ENCODE measurements at places on chromosomes 7 and 10.

- DNase-seq, result no peak
These were observed 57.8 kb downstream of the INPP5F start for GRCh38 chr10:119783665-119784027.

- peak; percentile 38 for DNase-seq
These were observed 11.9 kb upstream of the XPNPEP1 start for GRCh38 chr10:109934958-109935793.

GRCh38 chr10:78589687-78590086 is 479.1 kb upstream of the ZMIZ1 start:
- no peak for DNase-seq

GRCh38 chr7:23022851-23023250 is 8.9 kb upstream of the HYCC1 start:
- no peak for DNase-seq

GRCh38 chr7:930975-931758 is 23.3 kb downstream of the ADAP1 start:
- no peak for DNase-seq

- DNase-seq, result peak; percentile 53
These were observed 579 bp downstream of the RBM33 start for GRCh38 chr7:155644971-155645509.

GRCh38 chr10:69501657-69502056 is 50.4 kb downstream of the TSPAN15 start:
- no peak for DNase-seq

DNA sequence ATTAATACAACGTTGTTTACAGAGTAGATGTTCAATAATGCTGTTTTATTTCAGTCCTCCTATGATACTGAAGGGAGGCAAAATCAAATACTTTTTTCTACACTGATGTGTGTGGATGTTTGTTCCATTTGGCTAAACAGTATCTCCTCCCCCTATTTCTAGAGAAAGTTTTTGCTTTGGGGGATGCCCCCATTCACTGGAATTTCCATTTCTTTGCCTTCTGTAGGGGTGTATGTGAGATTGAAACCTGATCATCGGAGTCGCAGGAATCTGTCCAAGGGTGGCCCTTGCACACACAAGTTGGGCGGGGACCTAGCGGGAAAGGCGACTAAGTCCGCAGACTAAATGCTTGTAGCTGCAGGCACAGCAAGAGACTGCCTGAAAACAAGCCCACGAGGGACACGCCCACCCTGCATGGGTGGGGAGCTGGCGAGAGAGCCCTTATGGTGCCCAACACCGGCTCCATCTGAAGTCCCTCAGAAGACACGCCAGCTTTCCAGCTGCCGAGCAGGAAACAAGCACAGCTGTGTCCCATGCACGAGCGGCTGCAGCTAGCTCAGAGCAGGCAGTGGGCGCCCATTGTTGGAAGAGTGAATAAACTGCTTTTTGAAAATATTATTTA is 58.0 kb downstream of the ESYT2 start:
- DNase-seq, result no peak

GRCh38 chr10:15439341-15439842 is 68.3 kb upstream of the FAM171A1 start:
- DNase-seq, result no peak

DNA sequence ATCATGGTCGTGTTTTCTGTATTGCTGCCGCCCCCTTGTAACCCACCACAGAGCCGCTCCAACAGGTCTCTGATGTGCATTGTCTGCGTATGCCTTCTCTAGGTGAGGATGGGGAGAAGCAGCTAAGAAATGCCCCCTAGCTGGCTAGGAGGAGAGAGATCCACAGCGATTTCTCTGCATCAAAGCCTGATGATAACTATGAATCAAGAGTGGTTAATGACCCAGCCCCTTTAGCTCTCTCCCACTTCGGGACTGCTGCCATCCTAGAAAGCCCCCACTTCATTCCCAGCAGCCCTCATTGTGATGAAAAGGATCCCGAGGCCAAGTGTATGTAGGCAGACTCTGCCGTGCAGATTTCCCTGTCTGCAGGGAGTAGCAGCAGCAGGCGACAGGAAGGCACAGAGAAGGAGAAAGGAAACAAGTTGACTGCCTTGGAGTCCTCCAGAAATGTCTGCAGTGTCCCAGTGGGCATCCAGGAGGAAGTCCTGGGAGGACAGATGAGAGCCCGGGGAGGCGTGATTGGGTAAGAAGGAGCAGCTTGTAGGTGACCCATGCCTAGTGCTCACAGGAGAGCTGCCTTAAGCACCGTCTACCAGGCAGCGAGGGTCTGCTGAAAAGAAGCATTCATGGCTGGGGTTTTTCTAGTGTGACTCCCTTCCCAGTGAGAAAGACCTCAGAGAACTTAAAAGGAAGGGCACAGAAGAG is 2.9 kb downstream of the PLXNA4 start:
- no peak for DNase-seq

GRCh38 chr7:113996405-113996804 is 77.6 kb upstream of the PPP1R3A start:
- no peak for DNase-seq

GRCh38 chr10:79241990-79242619 is 105.2 kb upstream of the PPIF start:
- DNase-seq, result peak; percentile 47

GRCh38 chr7:17948526-17949238 is 8.4 kb upstream of the SNX13 start:
- DNase-seq, result no peak

DNA sequence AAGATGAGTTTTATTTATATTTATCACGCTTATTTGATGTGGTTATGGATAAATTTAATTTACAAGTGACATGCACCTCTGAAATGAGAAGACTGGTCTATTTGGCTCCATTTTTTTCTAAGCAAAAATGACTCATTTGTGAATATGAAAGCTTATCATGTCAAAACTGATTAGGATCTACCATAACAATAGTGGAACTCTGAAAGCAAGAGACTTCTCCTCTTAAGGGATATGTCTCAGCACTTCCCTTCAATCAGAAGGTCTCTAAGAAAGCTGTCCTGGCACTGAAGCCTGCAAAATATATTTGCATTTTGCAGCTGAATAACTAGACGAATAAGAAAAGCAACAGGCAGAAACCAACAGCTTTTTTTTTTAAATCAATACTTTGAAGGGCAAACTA is 12.7 kb downstream of the FAS start:
- DNase-seq, result peak; percentile 27

- DNase-seq, result no peak
These were observed 24.3 kb upstream of the DOCK1 start for GRCh38 chr10:126880926-126881325.

- no peak for DNase-seq
These were observed 510.0 kb upstream of the PHF14 start for GRCh38 chr7:10463701-10464100.

GRCh38 chr7:54166419-54166818 is 375.8 kb upstream of the VSTM2A start:
- no peak for DNase-seq

- peak; percentile 23 for DNase-seq
These were observed 212.1 kb downstream of the MLLT10 start for GRCh38 chr10:21746118-21746517.

GRCh38 chr10:132397671-132398565 is 918 bp downstream of the PWWP2B start:
- no peak for DNase-seq

DNA sequence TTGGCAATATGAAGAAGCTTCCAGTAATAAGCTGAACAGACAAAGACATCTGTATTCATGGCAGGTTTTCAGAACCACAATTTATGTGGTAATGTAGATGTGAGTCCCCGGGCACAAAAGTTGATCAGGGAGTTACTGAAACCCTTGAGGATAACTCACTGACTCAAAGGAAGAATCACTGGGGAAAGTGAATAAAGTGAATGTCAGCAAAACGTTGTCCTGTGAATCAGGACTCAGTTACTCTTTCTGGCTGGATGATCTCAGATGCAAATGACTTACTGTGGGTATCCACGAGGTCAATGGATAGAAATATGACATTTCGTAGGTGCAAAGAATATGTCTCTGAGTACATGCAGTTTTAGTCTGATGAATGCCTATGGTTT is 172.8 kb upstream of the CTBP2 start:
- DNase-seq, result no peak

DNA sequence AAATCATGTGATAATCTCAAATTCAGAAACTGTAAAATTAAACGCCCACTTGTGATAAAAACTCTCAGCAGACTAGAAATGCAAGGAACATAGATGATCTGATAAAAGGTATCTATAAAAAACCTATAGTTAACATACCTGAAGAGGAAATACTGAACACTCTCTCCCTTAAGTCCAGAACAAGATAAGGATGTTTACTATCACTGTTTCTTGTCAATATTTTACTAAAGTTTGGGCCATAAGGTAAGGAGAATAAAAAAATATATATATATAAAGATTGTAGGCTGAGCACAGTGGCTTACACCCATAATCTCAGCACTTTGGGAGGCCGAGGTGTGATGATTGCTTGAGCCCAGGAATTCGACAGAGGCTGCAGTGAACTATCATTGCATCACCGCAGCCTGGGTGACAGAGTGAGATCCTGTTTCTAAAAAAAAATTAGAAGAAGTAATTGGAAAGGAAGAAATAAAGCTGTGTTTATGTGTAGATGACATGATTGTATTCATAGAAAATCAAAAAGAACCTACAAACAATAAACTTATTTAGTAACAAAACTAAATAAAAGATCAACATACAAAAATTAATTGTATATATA is 28.4 kb downstream of the MPLKIP start:
- no peak for DNase-seq

GRCh38 chr7:116511552-116512519 is 12.3 kb downstream of the CAV2 start:
- peak; percentile 58 for DNase-seq

- no peak for DNase-seq
These were observed 24.3 kb downstream of the SUN3 start for GRCh38 chr7:48004638-48005037.

DNA sequence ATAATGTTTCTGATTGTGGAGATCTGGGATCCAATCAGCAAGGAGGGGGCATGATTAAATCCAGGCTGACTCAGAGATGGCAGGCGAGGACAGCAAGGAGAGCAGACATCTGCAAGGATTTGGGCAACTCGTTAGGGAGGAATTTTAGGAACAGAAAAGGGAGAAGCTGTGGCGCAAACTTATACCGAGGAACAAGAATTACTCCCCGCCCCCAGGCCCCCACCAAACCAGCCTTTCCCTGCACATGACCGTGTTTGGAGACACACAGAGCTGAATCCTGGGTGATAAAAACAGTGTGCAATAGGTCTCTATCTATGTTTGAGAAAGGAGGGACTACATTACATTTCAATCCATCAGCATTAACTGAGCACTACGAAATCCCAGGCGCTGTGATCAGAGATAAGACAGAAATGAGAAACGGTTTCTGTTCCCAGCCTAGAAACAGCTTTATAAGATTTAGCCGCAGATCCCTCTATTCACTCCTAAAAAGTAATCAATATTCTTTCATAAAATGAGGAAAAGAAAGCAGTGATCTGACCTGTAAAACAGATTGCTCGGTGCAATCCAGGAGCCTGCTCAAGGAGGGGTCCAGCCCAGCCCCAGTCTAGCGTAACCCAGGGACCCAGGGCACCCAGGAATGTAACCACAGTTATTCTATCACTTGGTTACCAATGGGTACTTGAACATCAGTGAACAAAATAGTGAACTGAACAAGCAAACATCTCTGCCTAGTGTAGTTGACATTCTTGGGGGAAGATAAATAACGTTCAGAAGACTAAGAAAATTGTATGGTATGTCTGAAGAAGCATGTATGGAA is 37.2 kb upstream of the RAPGEF5 start:
- no peak for DNase-seq

DNA sequence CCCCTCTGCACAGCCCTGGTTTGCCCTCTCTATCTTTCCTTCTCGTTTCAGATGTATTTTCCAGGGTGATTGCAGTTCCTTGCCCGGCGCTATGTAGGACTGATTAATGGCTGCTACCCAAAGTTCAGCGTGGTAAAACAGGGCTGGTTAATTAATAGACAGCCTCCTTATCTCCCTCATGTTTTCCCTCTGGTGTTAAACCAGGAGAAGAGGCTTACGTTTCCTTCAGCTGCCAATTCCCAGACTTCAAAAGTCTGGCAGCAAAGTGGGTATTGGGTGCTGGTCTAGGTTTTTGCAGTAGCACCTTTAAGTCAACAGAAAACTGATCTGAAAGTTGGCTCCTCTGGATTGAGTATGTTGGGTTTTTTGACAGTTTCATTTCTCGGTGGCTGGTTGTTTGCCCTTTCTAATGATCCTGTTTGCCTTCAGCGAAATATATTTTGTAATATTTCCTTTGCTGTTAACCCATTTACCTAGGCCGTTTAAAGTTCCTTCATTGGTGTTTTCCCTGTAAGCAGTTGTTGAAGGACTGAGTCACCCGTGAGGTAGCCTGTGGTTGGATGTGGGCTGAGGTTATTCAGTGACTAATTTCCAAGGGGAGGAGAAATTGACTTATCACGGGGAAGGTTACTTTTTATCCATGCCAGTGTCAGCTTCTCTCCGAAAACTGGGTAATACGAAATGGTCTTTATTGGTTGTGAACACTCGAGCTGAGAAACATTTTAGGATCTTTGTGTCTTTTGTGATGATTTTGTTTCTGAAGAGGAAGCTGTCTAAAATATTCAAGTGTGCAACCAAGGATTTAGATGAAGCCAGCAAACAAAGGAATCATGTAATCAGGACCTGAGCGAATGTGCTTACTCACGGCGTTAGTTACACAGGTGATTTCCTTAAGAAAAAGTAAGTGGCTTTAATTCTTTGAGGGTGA is 257.2 kb downstream of the KIAA1217 start:
- DNase-seq, result peak; percentile 29

DNA sequence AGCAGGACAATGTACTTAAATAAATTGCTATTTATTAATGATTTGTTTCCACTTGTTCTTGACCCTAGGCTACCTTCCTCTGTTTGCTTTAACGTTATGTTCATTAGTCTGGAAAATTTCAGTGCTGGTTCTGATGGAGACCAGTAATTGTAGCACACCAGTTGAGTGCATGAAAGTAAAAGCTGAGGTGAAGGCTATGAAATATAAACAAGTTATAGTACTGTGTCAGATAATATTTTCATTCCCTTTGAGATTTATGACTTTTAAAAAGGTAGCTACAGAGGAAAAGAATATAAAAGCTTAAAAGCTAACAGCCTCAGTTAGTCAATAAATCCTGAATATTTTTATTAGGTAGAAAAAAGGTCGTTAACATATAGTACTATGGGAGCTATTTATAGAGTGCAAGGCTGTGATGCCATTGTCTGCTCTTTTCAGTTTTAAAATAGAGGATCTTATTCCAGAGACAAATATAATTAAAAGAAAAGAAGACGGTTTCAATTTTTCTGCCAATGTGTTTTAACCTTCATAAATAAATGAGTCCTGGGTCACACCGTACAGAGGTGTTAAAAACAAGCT is 351.8 kb upstream of the ETV1 start:
- no peak for DNase-seq

GRCh38 chr7:150656047-150656446 is 23.9 kb upstream of the GIMAP6 start:
- no peak for DNase-seq

- no peak for DNase-seq
These were observed 484 bp downstream of the ZNF438 start for GRCh38 chr10:31031205-31031557.
